Ascending aorta (tissue), 2 donors: ENCODE measurements at places on chromosomes 6 and 20.

DNA sequence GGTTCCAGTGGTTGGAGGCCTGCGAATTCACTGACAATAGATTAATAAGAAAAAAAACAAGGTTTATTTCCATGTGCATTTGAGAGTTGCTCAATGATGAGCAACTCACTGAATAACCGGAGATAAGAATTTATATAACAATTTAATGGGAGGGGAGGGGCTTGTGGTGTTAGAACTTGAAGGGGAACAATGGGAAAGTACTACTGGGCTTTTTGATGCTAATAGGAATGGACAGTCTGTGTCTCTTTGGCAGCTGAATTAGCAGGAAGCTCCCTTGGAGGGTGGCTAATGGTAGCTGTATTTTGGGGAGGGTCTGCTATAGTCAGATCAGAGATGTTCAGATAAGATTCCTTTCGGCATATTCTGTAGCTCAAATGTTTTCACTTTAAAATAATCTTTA, 62.4 kb upstream of the GMDS start:
- no peak for DNase-seq

- DNase-seq = no peak
Observed at GRCh38 chr6:138498629-138499302, 528 bp downstream of the NHSL1 start.

- DNase-seq = no peak
Observed at GRCh38 chr20:48483334-48484066, 344.3 kb downstream of the PREX1 start.

GRCh38 chr20:15496501-15497039, 1076.7 kb downstream of the KIF16B start:
- DNase-seq = no peak
